ENCODE measurements at places on chromosomes 5 and 9.
A peak's percentile ranks its signal among the peaks of the same experiment; 100 is the strongest.

- peak; percentile 66 for DNase-seq
These were observed 2.3 kb downstream of the FAM221B start for GRCh38 chr9:35826071-35826701.

DNA sequence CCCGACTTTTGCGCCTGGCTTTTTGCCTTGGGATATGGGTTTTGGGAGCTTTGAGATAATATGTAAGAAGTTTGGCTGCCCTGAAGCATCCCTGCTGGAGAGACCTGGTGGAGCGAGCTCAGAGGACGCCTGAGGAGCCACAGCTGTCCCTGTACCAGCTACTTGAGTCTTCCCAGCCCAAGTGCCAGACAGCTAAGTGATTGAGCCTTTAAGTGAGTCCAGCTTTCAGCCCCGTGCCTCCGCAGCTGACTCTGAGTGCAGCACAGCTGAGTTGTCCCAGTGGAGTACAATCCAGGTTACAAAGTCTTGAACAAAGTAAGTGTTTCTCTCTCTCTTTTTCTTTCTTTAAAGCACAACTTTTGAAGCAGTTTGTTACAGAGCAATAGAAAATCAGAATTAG, 203.8 kb upstream of the DAP start:
- DNase-seq, result no peak

DNA sequence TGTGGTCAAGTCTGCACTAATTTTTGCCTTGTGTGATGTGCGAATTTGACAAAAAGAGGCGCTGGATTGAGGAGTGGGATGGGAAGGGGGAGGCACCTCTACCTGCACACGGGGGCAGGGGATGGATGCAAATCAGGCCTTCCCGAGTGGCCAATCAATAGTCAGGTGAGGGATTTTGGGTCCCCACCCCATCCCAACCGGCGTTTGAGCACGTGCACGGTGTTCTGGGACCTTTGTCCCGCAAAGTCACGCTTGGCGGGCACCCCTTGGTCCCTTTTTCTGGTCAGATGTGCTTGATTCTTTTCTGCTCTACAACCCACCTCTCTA, 685 bp upstream of the ADAMTS19 start:
- no peak for DNase-seq

DNA sequence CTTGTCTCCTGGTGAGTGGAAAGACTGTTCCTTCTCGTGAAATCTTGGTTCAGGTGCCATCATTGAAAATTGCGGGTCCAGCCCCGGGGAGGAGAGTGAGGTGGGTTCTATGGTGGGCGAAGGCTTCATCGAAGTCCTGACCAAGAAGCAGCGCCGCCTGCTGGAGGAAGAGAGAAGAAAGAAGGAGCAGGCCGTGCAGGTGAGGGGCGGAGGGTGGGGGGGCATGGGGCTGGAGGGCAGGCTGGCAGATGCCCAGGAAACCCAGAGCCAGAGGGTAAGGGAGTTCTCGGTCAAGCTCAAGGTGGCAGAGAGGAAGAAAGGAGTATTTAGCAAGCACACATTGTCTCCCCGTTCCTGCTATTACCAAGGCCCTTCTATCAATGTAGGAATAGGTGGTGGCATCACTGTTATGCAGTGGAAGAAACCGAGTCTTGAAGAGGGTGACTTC, 24.3 kb upstream of the POMT1 start:
- DNase-seq, result no peak

- DNase-seq, result no peak
These were observed 67.4 kb upstream of the DMRTA1 start for GRCh38 chr9:22379272-22379671.

GRCh38 chr5:142684508-142685041, 1.3 kb downstream of the FGF1 start:
- DNase-seq, result no peak

All from HAP-1 (cell line).